ENCODE measurements at places on chromosomes 1 and 21.

DNA sequence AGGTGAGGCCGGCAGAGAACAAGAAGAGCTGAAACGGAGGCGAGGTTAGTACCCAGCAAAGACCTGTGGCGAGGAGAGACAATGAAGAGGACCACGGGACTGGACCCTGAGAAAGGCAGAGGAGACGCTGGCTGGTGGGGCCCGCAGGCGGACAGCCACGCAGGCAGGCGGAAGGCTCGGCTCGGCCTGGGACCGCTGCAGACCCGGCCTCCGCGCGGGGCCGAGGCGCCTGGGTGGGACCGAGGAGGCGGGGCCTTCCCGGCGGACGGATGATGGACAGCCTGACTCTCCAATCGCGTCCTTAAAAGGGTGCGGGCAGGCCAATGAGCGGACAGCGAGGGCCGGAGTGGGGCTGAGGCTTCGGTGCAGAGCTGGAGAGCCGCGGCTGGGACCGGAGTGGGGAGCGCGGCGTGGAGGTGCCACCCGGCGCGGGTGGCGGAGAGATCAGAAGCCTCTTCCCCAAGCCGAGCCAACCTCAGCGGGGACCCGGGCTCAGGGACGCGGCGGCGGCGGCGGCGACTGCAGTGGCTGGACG, at the start of gene MPZL1:
TSS of gene MPZL1 (plus strand) at position 366 of the 535 bp plus-strand sequence. CDS start 170 bp downstream, outside the sequence.
- DNase-seq, result peak; percentile 93

DNA sequence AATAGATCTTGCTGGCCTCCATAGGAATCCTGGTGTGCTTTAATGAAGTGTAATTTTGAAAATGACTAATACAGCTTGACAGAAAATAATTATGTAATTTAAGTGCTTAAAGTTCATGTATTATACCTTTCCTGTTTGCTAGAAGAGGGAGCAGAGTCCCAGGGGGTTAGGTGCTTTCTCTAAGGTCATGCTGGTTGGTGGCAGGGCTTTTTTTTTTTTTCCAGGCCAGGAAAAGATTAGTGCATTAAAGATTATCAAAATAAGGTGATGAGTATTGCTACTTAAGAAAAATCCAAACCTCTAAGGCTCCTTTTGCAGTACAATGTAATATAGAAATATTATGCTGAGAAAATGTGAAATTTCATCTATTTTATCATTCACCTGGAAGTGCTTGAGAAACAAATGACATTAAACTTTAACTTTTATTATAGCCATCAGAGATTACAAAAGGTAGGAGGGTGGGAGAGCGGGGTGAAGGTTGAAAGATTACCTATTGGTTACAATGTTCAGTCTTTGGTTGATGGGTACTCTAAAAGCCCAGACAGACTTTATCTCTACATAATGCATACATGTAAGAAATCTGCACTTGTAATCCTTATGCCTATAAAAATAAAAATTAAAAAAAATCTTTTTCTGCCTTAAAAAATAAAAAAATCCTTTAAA, 110.8 kb downstream of the RABGAP1L start:
- no peak for DNase-seq

DNA sequence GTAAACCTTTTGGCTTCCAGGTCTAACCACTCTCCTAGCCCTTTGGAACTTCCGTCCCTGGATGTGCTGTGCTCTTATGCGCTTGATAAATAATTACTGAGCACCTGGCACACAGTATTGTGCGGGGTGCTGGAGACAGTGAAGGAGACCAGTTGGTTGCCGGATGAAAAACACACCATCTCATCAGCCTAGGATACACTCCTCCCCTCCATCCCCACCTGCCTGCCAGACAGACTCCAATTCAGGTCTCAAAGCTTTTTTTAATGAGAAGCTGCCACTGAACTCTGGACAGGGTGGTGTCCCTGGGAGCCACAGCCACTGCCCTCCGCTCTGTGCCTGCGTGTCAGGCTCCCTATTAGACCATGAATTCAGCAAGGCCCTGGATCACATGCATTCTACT, 9.2 kb downstream of the GNB1 start:
- DNase-seq, result no peak

GRCh38 chr21:19120591-19120990, 717.0 kb upstream of the TMPRSS15 start:
- DNase-seq, result peak; percentile 48

DNA sequence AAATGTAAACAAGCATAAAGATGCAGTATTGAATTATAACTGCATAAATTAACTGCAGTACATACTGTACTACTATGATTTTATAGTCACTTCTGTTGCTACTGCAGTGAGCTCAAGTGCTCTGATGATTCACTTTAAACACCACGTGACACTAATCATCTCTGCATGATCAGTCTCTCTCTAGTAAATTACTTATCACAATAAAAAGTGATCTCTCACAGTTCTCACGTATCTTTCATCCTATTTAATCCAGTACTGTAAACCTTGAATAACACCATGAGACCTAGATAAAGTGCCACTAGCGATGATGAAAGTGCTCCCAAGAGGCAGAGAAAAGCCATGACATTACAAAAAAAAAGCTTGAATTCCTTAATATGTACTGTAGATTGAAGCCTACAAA, 1242.0 kb downstream of the AMY1C start:
- DNase-seq, result no peak

- no peak for DNase-seq
Observed at GRCh38 chr1:29523576-29523975, 287.3 kb downstream of the PTPRU start.

DNA sequence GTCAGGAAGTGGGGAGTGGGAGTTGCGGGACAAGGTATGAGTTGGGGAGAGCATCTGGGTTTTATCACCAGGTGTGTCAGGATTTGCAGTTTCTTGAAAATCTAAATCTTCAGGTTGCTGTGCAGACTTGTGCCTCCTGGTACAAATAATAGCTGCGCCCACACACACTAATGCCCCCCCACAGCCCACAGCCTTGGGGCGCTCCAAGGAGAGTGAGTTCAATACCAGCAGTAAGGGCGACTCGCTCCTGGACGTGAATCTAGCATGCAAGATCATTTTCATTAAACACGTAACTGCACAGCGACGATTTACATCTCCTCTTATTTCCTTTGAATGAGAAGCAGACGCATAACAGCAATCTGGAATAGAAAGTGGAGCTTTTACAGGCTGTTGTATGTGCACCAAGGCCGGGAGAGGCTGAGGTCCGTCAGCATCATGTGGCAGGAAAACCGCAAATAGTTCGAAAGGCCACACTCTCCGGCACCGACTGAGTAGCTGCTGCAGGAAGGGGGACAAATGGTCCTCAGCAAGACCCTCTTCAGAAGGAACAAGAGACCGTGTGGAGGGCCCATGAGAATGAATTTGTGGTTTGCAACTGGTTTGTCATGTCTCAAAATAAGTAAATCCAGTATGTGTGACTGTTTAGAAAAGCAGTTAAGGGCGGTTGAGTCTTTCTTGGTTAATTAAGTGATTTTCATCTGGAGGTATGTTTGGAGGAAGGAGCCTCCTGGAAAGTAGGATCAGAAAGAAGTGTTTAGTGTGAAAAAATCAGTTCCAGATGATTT, 439.5 kb downstream of the SMYD3 start:
- no peak for DNase-seq

- peak; percentile 89 for DNase-seq
Observed at GRCh38 chr1:13764588-13765332, 64.8 kb downstream of the PRDM2 start.

DNA sequence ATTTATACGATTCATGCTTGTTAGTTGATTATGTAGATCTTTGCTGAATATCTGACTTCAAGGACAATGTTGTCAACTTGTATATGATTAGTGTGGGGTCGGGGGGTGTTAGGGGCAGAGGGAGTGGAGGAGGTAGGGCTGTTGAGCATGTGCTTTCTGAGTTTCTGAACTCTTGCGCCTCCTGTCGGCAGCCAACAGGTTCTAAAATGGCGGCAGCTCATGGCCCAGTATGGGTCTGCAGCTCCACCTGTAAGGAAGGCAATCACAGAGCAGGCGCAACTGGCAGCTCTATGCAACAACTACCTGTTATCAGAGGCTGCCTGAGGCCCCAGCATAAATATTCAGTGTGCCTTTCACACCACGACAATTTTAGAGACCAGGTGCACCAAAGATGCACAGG, 205.8 kb upstream of the PLXNA2 start:
- no peak for DNase-seq

DNA sequence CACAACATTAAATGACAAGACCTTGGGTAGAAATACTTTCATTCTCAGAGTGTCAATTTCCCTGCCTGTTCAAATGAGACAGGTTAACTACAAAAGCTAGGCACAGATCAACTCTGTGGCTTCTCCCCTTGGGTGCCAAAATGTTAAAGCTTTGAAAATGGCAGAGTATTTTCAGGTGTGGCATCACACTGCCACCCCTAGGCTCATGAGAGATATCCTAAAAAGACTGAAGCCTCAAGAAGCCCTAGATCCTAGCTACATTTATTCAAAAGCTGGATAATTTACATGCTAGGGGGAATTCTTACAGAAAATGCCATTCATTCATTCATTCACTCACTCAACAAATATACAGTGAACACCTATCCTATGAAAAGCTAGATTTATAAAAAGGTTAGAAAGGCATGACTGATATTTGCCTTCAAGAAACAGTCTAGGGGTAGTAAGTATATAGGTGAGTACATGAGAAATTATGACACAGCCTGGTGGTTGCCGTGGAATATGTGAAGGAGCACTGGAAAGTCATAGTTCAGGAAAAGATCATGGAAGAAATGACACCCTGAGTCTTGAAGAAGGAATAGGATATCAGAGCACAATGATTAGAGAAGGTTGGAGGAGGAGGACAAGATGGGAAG, 15.9 kb upstream of the RAB4A start:
- DNase-seq, result peak; percentile 70

DNA sequence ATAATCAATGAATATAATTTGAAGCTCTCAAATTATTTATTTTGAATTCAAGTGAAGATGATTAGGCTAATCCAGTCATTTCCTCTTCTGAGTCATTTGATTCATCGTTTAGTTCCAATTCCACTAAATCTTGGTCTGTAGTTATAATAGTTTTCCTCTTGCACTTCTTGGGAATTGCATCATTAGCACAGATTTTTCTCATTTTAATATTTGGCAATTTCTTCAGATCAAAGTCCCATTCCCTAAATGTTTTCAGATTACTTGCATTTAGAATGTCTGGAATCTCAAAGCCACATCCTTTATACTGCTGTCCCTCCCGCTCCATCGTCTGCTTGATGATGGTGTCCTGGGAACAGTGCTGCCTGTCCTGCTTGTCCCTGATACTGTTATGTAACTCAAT, 43.5 kb downstream of the MAST2 start:
- no peak for DNase-seq

DNA sequence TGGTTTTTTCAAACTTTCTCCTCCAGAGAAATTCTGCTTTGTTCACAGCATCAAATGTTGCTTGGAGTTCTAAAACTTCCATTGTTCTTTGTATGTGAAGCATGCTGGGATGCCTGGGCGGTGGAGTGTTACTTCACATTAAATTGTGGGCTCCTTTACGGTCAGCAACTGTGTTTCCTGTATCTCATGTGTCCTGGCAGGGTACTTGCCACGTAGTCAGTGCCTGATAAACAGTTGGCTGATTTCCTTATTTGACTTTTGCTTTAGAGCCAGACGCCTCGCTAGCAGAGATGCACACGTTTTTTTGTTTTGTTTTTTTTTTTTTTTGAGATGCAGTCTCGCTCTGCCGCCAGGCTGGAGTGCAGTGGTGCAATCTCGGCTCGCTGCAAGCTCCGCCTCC, 96.7 kb downstream of the UCK2 start:
- DNase-seq, result no peak

DNA sequence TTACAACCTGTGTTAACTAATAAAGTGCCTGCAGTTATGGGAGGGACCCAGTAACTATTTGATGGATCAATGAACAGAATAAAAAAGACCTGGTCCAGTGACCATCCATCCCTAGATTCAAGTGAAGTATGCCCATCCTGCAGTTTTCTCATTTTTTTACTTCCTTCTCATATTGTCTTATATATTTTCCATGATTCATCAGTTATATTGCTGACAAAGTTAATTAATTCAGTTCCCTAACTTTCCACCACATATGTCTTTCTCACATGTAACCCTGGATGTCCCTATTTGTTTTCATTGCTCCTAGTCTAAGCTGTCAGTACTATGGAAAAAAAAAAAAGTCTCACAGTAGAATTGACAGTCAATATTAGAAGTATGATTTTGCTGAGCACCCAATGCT, 64.3 kb downstream of the ITGB3BP start:
- DNase-seq, result no peak

DNA sequence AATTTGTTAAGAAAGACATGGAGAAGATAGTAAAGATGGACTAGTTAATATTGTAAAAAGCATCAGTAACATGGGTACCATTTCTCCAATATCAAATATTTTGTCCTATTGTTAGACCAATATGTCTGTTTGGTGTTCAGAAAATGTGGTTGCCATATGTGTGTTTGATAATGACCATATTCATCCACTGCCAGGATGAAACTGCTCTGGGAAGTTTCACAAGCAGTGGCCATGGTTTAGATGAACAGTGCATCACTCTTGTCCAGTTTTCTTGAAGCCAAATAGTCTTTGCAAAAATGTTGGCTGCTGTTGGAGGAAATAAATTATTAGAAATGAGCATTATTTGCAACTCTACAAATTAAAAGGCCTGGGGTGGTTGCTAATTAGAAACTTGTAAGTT, 333.8 kb downstream of the NUF2 start:
- DNase-seq, result no peak

GRCh38 chr1:9881838-9882249, 28.2 kb downstream of the CTNNBIP1 start:
- DNase-seq, result no peak

DNA sequence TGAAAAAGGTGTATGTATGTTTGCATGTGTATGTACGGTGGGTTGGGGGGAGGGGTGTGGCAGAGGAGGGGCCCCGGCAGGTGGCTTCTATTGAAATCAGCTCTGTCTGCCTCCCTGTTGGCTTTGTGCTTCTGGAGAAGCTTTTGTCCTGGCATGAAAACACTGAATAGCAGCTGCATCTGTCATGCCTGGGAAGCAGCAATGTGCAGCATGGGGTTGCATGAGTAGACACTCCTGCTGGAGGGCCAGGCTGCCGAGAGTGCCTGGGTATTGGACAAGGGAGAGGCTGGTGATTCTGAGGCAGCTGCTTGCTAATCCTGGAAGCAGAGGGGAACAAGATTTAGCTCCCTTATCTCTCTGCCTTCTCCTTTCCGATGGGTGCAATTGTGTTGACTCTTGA, 20.5 kb downstream of the MAPKAPK2 start:
- no peak for DNase-seq

GRCh38 chr21:45150638-45151131, 76.3 kb downstream of the ADARB1 start:
- no peak for DNase-seq

GRCh38 chr1:228367798-228368791, 38.5 kb downstream of the TRIM11 start:
- peak; percentile 57 for DNase-seq

- no peak for DNase-seq
Observed at GRCh38 chr1:93763704-93764365, 82.2 kb upstream of the BCAR3 start.

- DNase-seq, result no peak
Observed at GRCh38 chr21:44946254-44947041, 6.6 kb downstream of the SLX9 start.

DNA sequence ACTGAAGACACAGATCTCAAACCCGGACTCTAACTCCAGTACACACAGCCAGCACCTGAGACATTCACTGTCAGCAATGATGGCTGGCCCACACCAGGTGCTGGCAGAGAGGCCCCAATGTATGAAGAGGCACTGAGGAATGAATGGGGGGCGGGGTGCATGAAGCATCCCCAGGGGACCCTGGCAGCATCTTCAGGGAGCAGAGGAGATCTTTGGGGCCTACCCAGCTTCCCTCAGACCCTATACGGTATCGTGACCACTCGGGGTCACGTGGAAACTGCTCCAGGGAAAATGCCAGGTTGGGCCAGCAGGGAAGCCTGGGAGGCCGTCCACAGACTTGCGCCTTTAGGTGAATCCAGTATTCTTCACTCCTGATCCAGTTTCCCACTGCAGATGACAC, 84.3 kb downstream of the NPHP4 start:
- DNase-seq, result no peak

All from mesendoderm (in vitro differentiated cells).